ENCODE measurements at places on chromosomes 1 and 21.

DNA sequence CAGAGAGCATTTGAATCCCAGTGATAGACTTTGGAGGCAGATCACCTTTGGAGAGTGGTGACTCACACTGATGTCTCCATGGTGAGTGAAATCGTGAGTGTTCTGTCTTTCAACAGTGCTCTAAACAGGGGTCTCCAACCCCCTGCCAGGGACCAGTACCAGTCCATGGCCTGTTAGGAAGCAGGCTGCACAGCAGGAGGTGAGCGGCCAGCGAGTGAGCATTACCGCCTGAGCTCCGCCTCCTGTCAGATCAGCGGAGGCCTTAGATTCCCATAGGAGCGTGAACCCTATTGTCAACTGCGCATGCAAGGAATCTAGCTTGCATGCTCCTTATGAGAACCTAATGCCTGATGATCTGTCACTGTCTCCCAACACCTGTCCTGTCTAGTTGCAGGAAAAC, 61.8 kb upstream of the B3GALNT2 start:
- ATAC-seq = no peak

GRCh38 chr1:84780000-84780716, 89.9 kb upstream of the SSX2IP start:
- ATAC-seq = no peak

DNA sequence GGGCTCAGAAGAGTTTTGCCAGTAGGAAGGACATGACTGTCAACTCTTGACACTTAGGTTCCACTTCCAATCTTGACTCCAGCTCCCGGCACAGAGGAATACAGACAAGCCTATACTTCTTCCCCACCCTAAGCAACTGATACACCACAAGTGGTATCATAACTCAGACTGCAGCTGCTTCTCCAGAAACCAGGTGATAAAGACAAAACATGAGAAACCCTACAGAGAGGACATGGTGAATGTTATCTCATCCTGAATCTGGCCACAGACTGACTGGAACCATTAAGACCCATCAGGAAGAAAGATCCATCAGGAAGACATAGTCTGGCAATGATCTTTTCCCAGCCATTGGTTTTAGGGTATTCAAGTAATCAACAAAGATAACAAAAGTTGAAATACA, 13.8 kb downstream of the PAXBP1 start:
- ATAC-seq = no peak

GRCh38 chr1:172400722-172401105, 19.8 kb upstream of the C1orf105 start:
- ATAC-seq = no peak

- ATAC-seq = no peak
Measured at GRCh38 chr1:41072051-41072450, 50.5 kb upstream of the SLFNL1 start.
